Adrenal gland (tissue), 19 donors: ENCODE measurements at places on chromosomes 11 and 22. TPM values are rescaled to one million over a fixed set of nuclear protein-coding genes. Genes with fewer than 3 reads are reported as not detected.

Gene ASPHD2
- total RNA-seq, result 0.94 TPM

Gene CDCA5
- total RNA-seq, result 0.35 TPM

- peaks cover under 1% of the 10 kb centered on the region for H3K36me3 ChIP-seq
- H3K27ac ChIP-seq, result no peak overlapping the region
These were observed 651 bp upstream of the C11orf42 start for GRCh38 chr11:6204706-6205105.

DNA sequence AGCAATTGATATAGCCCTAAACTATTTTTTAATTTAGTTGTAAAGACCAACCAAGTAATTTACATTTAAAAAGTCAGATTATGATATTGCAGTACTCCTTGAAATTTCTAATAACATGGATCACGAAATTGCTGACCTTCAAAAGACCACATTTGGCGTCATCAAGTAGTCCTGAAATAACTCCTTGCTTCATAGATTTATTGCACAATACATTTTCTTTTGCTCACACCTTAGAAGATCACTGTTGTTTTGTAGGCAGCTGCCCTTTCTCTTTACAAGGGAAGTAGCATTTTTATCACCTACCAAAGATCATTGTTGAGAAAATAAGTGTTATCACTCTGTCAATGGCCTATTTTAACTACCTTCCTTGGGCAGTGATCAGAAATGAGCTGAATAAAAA is 815.8 kb downstream of the METTL15 start:
- no peak for DNase-seq
- no peak overlapping the region for H3K27ac ChIP-seq
- H3K27me3 ChIP-seq, result no peaks in the 10 kb centered on the region
- H3K4me3 ChIP-seq, result no peak overlapping the region

GRCh38 chr11:118230088-118230487 is 5.3 kb upstream of the JAML start:
- no peaks in the 10 kb centered on the region for H3K36me3 ChIP-seq
- DNase-seq, result no peak
- H3K27ac ChIP-seq, result no peak overlapping the region
- peaks cover 4% of the 10 kb centered on the region for H3K4me1 ChIP-seq
- no peak overlapping the region for H3K4me3 ChIP-seq

DNA sequence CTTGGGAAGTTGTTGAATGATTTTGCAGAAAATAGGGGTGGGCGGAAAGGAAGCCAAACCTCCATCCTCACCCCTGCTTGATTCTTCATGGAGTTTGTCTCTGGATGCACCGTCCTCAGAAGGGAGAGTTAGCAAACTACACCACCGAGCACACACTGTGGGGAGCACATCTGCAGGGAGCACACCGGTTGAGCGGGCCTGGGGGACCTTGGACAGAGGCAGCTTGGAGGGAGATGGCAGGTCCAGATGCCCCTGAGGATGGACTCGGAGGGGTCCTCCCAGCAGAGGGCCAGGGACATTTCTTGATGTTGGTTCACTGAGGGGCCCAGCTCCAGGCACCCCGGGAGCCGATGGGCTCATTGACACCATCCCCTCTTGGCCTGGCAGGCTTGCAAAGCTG is 15.1 kb upstream of the FGF19 start:
- no peaks in the 10 kb centered on the region for H3K4me1 ChIP-seq
- no peak overlapping the region for H3K27ac ChIP-seq
- H3K4me3 ChIP-seq, result no peak overlapping the region
- no peak for DNase-seq

DNA sequence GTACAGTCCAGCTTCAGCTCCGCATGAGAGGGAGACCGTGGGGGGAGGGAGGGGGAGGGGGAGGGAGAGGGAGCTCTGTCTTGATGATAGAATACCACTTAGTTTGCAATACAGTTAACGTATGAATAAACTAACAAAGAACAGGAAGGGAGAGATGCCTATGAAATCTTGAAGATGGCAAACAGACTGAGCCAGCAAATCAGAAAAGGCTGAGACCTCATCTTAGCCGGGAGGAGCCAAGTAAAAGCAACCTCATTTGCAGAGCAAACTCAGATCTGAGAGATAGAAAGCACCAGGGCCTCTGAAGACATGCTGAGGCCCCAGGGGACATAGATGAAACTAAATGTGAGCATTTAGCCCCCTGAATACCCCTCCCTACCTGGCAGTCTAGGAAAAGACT is 23.0 kb downstream of the APLP2 start:
- no peak for DNase-seq
- no peak overlapping the region for H3K27ac ChIP-seq
- H3K4me1 ChIP-seq, result peaks cover 7% of the 10 kb centered on the region
- no peak overlapping the region for H3K4me3 ChIP-seq
- H3K36me3 ChIP-seq, result no peaks in the 10 kb centered on the region

DNA sequence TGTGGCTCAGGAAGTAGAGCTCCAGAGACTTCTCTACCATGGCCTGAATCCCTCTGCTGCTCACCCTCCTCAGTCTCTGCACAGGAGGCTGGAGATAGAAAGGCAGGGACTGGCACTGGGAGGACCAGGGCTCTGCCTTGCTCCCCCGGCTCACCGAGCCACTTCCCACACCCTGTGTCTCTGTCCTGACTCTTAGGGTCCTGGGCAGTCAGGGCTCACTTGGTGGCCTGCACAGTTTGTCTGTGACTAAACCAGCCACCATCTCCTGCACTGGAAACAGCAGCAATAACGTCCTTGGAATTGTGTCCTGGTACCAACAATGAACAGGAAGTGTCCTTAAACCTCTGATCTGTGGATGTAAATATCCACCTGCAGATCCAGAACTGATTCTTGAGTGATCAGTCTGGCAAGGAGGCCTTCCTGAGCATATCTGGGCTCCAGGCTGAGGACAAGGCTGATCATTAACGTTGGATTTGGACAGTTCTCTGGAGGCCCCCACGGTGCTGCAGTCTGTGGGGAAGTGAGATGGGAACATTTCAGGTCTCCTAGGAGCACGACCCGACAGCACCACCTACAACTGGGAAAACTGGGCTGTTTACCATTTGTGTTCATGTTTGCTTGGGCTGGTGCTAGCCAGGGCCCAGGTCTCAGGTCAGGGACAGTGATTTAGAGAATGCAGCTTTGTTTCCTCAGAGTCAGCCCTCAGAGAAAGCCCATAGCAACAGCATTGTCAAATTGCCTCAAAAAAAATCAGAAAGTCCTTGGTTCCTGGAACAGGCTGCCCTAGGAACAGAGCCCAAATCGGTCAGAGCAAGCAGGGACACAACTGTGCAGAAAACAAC is 82.5 kb downstream of the ZNF280B start:
- H3K4me3 ChIP-seq, result no peak overlapping the region
- no peaks in the 10 kb centered on the region for H3K27me3 ChIP-seq
- peak; percentile 43 for DNase-seq
- peaks cover 8% of the 10 kb centered on the region for H3K4me1 ChIP-seq
- H3K36me3 ChIP-seq, result no peaks in the 10 kb centered on the region

GRCh38 chr11:82930734-82931133 is 29.2 kb downstream of the DDIAS start:
- no peak overlapping the region for H3K27ac ChIP-seq
- H3K4me3 ChIP-seq, result no peak overlapping the region
- H3K27me3 ChIP-seq, result no peaks in the 10 kb centered on the region
- DNase-seq, result no peak
- no peaks in the 10 kb centered on the region for H3K36me3 ChIP-seq
- H3K4me1 ChIP-seq, result no peaks in the 10 kb centered on the region

GRCh38 chr11:94638902-94639373 is 71.8 kb downstream of the PIWIL4 start:
- H3K27me3 ChIP-seq, result no peaks in the 10 kb centered on the region
- H3K36me3 ChIP-seq, result no peaks in the 10 kb centered on the region
- no peak overlapping the region for H3K4me3 ChIP-seq
